ENCODE measurements at places on chromosomes 1 and 21.
A peak's percentile ranks its signal among the peaks of the same experiment; 100 is the strongest.

- DNase-seq = no peak
Observed at GRCh38 chr21:40850071-40850470, 3.1 kb upstream of the DSCAM start.

DNA sequence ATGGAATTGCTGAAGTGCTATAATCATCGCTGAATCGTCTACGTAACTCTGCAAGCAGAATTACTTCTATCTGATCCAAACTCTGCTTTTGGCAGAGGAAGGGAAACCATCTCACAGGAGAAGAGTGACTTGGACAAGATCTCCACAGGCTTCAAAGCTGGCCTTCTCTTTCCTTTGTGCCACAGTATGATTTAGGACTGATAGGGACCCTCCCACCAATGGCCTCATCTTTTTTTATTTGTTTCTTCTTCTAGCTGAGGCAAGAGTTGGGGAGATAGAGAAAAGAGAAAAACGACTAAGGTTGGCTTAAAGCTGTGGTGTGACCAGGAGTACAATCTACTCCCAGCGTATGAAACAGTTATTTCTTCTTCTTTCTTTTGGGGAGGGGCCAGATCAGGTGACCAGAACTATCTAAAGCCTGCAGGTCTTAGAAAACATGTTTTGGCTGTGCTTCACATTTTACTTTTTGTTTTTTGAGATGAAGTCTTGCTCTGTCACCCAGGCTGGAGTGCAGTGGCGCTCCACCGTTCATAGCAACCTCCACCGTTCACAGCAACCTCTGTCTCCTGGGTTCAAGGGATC, 35.0 kb downstream of the ZNF496 start:
- no peak for DNase-seq

DNA sequence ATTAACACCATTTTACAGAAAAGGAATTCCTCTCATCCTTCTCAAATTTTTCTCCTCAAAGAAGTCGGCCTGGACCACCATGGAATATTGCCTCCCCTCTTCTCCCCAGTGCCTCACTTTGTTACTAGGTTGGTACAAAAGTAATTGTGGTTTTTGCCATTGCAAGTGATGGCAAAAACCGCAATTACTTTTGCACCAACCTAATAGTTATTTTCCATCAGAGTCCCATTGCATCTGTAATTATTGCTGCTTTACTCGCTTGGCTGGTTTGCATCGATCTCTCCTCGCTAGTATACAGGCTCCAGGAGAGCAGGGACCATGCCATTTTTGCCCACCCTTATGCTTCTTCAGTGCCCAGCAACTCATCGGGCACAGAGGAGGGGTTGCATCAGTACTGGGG, 963 bp upstream of the C1orf94 start:
- DNase-seq = no peak

GRCh38 chr1:205191622-205192021, 19.9 kb downstream of the DSTYK start:
- DNase-seq = no peak

- no peak for DNase-seq
Observed at GRCh38 chr1:147768101-147768500, 7.7 kb upstream of the GJA5 start.

DNA sequence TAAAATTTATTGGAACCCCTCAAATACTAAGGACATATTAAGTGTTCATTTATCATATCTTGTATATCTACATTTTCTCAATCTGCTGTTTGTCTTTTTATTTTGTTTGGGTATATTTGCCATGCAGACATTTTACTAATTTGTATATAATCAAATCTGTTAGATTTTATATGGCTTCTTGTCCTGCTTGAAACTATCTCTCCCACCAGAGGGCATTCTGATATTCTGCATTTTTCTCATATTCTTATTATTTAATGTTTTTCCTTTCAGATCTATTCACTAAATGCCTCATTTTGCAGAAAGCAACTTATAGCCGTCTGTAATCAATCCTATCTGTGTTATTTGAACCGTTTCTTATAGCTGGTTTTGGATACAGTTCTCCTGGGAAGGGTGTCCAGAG, 745.5 kb downstream of the LRRIQ3 start:
- no peak for DNase-seq

GRCh38 chr1:7826363-7826762, 26.5 kb downstream of the UTS2 start:
- no peak for DNase-seq

- no peak for DNase-seq
Observed at GRCh38 chr1:219744652-219745469, 132.0 kb upstream of the ZC3H11B start.

GRCh38 chr1:228778466-228778865, 43.2 kb downstream of the RHOU start:
- no peak for DNase-seq

GRCh38 chr1:181391301-181391900, 91.9 kb upstream of the CACNA1E start:
- no peak for DNase-seq

GRCh38 chr21:20998886-20999285, 677 bp downstream of the NCAM2 start:
- DNase-seq = no peak

DNA sequence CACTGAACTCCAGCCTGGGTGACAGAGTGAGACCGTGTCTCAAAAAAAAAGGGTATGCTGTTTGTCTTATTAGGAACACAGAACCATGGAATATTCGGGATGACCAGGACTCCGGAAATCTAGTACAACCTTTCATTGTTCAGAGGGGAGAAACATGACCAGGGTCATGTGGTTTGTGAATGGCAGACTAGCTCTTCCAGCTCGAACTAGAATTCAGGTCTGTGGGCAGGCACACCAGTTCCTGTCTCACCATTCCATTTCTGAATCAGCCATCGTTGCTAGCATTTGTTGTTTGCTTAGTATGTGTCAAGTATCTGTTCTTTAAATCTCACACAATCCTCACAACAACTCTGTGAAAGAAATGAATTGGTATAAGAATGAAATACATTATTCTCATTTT, 50.9 kb downstream of the MDM4 start:
- no peak for DNase-seq

DNA sequence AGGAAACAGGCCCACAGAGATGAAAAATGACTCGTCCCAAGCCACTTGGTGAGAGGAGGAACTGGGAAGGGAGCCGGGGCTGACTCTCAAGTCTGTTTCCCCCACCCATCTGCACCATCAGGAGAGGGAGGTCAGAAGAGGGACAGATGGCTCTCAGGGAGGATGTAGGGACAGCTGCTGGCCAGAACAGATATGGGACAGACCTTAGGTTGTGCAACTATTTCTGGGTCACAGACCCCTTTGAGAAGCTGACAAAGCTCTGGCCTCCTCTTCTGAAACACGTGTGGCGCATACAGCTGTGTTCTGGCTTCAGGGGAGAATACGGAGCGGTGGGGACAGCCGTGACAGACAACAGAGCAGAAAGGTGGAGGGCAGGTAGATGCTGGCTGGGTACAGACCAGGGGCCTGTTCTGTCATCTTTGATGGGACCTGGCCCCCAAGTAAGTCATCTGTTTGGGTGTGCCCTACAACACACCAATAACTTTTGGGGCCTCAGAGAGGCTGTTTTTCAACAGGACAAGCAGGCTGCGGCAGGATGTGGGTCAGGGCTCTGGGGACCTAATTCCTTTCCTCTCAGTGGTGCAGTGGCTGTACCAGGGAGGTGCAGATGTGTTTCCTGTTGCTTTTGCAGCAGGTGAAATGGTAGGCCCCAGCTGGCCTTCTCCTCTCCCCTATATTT, 7.3 kb downstream of the SH3BGRL3 start:
- peak; percentile 92 for DNase-seq

DNA sequence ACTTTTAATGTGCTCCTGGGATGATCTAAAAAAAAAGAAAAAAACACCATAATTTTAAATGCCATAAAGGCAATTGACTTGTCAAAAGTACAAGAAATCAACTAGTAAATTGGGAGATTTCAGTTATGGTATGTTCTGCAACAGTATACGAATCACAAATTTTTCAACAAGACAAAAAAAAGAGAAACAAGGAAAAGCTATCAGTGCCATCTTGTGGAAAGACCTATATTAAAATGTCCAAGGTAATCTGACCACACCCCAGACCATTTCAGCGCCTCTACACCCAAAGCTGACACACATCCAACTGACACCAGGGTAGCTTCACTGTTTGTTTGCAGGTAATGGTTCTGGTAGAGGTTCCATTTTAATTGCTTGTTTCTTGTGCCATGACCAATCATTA, 5.0 kb upstream of the DUSP23 start:
- no peak for DNase-seq

- DNase-seq = no peak
Observed at GRCh38 chr1:119547805-119548204, 40.8 kb downstream of the HSD3B1 start.

DNA sequence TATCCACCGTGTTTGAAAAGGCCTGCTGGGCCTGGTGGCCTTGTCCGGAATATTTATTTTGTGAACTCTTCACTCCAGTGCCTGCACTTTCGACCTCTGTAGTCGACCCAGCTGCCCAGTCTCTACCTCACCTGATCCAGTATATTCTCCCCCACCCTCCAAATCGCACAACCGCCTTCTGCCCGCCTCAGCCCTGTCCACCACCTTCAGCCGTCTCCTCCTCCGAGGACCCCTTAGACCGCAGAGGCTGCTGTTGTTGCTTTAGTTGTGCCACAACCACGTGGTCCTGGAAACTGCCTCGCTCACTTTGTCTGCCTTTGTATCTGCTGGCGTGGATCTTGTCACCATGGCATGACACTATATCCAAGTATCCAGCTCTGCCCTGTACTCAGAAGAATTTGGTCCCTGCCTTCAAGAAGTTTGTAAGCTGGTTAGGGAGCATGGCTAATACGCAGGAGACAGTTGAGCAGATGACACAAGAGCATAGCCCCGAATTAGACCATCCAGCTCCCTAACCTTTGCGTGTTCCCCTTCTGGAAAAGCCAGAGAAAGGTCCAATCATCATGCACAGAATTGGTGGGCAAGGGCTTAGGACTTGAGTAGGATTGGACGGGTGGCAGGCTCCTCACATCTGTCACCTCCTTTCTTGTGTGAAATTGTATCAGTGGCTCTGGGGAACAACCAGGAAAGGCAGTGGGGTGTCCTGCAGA, 1.5 kb downstream of the PHGDH start:
- no peak for DNase-seq

DNA sequence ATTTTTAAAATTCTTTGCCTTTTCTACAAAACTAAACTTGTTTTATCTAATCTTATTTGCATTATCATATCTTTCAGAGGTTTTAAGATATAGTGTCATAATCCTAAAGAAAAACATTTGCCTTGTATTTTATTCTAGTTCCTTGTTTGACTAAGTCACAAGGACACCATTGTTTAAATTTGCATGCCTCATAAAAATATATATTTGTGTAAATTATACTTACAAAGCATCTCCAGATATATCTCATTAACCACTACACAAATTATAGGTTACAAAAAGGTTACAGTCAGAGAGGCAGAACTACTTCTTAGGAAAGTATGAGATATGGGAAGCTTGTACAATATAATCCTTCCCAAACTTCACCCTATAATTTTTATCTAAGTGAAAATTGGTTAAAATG, 4.2 kb upstream of the RGS13 start:
- no peak for DNase-seq

DNA sequence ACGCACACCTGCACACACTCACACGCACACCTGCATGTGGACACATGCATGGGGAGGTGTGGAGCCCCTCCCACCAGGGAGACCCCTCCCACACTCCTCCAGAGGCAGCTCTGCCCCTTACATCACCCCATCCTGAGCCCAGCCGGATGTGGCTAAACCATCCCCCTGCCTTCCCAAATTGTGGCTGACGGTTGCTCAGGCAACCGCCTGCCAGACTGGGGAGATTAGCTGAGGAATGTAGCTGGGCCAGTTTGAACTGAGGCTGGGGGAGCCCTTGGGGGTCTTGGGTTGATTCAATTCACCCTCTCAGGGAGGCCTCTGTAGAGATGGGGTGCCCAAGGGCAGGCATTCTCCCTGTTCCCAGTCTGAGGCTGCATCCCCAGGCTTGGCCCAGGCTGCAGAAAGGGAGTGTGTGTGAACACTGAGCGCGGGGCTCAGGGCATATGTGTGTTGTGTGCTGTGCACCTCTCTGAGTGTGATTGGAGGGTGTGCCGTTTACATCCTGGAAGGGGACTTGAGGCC, 12.9 kb downstream of the PTPRU start:
- no peak for DNase-seq

DNA sequence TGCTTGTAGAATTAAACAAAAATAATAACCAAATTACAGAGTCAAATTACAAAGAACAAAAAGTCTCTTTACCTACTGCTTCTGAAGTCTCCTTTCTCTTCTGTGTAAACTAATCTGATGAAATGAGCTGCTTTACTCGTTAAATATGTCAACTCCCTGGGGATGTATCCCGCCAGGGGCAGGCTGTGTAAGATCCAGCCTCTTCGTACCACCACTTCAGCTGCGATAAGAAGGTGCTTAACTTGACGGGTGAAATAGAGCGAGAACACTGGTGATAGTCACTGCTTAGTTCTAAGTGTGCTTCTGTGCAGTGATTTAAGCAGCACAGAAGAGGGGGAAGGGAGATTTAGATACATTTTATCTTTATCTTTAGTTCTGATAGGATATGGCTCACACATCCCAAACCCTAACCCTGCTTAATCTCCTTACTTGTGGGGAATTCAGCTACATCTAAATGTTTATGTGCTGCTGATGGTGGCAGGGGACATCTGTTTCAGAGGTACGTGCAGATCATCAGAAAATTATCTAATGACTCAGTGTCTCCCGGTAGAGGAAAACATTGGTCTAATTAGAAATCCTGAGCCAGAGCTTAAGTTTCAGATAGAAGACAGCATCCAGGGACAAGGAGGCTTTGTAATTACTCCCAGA, 46.0 kb downstream of the RHOU start:
- DNase-seq = no peak

- DNase-seq = no peak
Observed at GRCh38 chr1:172686143-172686542, 27.2 kb downstream of the FASLG start.

GRCh38 chr1:188350104-188350503, 1521.4 kb downstream of the PLA2G4A start:
- no peak for DNase-seq

- no peak for DNase-seq
Observed at GRCh38 chr1:230875370-230875769, 7.0 kb upstream of the C1orf198 start.

- no peak for DNase-seq
Observed at GRCh38 chr1:10793129-10793651, 3.3 kb downstream of the CASZ1 start.

GRCh38 chr1:47227341-47228232, 4.4 kb downstream of the TAL1 start:
- DNase-seq = no peak

DNA sequence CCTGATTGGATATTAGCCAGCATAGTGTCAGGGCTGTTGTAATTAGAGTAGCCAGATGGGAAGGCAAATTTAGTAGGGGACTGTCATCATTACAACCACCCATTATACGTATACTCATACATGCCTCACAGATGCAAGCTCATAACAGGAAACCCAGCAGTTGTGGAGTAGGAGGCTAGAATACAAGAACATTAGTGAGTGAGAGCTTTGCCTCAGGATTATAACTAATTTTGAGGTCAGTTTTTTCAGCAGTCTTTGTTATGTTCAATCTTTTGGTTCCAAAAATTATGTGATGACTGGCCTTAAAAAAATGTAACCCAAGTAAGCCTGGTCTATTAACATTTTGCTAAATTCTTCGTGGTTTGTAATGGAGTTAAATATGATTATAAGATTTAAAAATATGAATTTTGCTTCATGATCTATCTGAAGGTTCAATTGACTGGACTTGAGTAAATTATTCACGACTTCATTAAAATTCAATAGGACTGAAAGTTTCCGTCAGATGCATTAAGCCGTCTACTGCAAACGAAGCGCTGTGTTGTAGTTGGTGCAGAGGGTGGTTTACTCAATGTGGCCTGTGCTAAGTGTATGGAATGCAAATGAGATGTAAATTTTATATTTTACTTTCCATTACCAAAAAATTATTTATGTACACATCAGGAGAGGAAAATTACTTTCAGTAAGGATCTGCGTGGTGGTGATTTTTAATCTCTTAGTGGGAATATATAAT, 48.8 kb downstream of the KCNK1 start:
- no peak for DNase-seq
